ENCODE measurements at places on chromosomes 5 and 9.

- no peak for DNase-seq
Observed at GRCh38 chr5:148817606-148818005, 8.8 kb upstream of the ADRB2 start.

GRCh38 chr9:5186416-5187169 is 1.2 kb upstream of the INSL6 start:
- DNase-seq = no peak

GRCh38 chr9:136142414-136142796 is 23.7 kb upstream of the TMEM250 start:
- DNase-seq = no peak

- no peak for DNase-seq
Observed at GRCh38 chr5:96896806-96897205, 20.5 kb downstream of the ERAP2 start.

DNA sequence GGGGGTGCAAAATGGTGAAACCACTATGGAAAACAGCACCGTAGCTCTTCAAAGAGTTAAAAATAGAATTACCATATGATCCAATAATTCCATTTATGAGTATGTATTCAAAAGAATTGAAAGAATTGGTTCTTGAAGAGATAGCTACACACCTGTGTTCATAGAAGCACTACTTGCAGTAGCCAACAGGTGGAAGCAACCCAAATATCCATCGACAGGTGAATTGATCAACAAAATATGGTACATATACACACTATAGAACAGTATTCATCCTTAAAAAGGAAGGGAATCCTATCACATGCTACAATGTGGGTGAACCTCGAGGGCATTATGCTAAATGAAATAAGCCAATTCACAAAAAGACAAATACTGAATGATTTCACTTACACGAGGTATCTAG is 85.7 kb upstream of the VCAN start:
- DNase-seq = no peak

DNA sequence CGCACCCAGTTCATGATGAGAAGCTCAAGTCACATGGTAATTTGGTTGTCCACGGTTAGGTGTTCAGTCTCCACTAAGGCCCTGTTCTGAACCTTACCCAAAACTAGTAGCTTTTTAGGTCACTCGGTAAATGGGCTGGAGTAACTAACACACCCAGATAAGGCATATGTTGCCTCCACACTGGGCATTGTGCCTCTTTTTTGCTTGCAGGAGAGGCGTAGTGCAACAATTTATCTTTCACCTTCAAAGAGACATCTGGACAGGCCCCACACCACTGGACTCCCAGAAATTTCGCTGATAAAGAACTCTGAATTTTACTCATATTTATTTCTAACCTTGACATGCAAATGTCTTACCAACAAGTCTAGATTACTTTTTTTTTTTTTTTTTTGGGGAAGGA is 16.8 kb upstream of the PTGES start:
- DNase-seq = no peak

DNA sequence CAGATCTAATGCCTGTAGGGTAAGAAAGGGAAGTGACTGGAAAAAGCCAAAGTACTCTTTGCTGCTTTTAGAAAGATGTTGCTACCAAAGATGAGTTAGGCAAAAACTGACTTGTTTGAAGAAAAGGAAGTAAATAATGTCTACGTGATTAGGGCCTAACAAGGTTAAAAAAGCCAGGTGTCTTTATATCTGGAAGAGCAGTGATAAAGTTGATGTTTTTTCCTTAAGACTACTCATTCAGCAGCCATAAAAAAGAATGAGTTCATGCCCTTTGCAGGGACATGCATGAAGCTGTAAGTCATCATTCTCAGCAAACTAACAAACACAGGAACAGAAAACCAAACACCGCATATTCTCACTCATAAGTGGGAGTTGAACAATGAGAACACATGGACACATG is 13.5 kb upstream of the AMACR start:
- DNase-seq = no peak

DNA sequence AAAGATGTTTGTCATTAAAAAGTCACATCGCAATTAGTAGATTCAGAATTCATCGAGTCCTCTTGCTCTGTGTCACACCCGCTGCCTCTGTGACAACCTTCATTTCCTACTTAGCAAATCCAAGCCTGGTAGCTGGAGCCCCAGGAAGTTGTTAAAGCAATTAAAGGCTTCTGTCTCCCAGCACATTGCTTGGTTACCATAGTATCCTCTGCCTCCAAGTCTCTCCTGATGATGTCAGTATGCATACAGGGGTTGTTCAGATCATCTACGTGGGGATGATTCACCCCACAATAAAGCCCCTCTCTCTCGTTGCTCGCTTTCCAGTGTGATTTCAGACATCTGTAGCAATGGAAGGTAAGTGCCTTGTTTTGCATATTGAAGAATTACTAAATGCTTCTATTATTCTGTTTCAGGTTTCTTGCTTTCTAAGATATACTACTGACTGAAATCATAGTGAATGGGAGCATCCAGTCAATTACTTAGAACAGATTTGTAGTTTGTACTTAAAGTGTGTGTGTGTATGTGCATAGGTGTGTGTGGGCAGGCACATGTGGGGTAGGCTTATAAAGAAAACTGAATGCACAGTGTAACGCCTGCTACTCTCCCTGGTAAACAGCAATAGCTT is 52.9 kb downstream of the PAM start:
- DNase-seq = no peak
